ENCODE measurements at places on chromosomes 4 and X.

DNA sequence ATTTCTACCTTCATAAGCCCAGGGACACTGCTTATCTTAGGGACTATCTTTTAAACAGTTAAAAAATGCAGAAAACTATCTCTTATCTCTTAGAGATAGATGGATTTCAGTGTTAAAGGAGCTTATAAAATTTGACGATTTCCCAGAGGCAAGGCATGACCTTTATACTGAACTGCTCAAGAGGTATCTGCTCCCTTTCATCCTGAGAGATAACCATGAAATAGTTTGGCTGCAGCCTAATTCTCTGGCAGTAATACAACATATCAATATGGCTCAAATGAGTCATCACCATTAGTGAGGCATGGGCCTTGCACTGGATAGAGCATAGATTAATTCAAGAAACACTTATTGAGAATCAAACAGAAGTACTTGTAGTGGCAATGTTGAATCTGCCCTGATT lies 348.2 kb upstream of the GRIA3 start:
- DNase-seq, result no peak

DNA sequence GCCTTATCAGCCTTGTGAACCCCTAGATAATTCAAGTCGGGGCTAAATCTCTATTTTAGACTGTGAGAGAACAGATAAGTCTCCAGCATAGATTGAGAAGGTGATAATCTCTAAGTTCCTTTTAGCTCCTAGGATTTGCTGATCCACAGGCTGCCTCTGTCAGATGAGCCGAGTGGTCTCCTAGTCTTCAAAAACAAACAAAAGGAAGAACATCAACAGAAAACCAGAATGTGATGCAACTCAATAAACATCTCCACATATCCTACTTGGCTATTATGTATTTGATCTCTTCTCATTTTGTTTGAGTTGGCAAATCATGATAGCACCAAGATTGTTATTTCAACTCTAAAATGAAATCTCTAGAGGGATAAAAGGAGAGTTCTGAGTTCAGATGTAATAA lies 88.4 kb upstream of the SLC7A11 start:
- DNase-seq, result no peak

GRCh38 chrX:10157543-10157942 lies 768 bp downstream of the CLCN4 start:
- no peak for DNase-seq

GRCh38 chr4:169089004-169089403 lies 78.9 kb upstream of the CBR4 start:
- no peak for DNase-seq

DNA sequence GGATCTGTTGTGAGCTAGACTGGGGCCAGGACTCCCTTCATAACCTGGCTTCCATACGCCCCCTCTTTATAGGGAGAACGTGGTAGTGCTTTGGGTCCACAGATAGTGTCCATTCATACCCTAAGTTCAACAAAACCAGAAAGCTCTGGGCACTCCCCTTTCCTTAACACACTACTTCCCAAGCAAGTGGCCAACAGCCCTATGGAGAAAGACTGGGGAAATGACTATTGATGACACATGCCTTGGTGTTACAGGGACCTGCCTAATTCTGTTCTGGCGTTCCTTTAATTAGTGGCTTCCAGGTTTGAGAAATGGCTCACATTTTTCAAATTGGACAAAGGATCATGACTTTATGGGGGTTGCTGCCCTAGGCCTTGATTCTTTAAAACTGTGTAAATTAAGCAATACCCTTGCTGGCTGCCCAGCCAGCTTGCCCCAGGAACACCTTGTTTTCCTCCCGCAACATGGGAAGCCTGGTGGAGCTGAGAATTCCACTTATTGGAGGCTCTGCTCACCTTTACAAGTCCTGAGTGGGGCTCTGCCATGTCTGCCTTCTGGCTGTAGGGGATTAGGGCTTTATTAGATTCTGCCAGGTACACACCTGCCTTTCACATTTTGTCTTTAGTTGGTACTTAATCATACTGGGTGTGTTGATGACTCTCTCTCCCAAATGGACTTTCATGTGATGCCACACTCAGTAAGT lies 61.1 kb downstream of the RGS12 start:
- no peak for DNase-seq

GRCh38 chrX:103373581-103373980 lies 2.8 kb upstream of the BEX3 start:
- no peak for DNase-seq

GRCh38 chrX:20445109-20445508 lies 178.4 kb upstream of the RPS6KA3 start:
- DNase-seq, result no peak
